ENCODE measurements at places on chromosomes 3 and 15.

DNA sequence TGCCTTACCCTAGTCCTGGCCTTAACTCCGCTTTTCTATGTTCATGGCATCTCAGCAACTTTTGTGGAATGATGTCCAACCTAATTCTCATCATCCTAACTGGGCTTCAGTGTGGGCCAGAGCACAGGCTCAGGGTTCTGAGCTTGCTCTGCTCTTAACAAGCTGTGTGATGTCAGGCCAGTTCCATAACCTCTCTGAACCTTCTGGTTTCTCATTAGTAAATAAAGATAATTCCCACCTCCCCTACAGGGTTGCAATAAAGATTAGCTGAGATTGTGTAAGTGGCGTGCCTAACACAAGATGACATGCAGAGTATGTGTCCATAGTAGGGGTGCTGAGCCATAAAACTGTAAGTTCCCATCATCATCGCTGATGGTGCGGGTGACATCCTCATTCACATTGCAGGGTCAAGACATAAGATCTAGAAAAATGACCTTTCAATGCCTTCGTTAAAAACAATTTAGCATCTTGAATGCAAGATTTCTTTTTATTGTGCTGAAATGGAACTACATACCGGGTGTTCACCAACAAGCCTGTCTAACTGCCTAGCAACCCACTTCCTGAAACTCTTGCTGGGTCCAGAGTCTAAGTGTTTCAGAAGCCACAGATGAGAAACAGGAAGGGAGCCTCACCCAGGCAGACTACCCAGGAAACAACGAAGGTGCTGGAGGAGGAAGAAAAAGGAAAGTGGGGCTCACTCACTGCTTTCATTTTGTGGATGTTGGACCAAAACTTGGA, 36.2 kb downstream of the CDCP1 start:
- no peak for DNase-seq

- DNase-seq: no peak
These were observed 65.9 kb upstream of the KLHL25 start for GRCh38 chr15:85860394-85861161.

- DNase-seq: no peak
These were observed 22.5 kb downstream of the ANXA2 start for GRCh38 chr15:60375306-60375705.

DNA sequence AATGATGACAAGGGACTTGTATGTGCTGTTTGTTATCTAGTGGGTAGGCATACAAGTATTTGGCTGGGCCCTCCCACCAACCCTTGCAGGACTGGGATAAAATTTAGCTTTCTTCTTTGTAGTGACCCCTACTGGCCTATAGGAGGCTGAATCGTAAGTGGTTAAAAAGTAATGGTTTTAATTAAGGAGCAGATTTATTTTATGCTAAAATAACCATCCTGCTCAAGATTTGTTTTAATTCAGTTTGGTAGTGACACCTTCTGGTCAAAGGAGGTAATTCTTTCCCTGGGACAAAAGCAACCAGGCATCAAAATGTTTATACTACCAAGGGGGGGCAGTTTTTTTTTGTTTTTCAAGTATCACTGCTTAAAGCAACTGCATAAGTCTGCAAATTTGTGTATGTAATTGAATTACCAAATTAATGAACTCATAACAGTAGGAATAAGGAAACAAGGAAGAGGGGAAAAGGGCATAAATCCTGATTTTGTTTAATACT, 70.7 kb downstream of the TOP2B start:
- peak; percentile 42 for DNase-seq

GRCh38 chr15:69244798-69245197, 53.9 kb upstream of the PAQR5 start:
- no peak for DNase-seq

DNA sequence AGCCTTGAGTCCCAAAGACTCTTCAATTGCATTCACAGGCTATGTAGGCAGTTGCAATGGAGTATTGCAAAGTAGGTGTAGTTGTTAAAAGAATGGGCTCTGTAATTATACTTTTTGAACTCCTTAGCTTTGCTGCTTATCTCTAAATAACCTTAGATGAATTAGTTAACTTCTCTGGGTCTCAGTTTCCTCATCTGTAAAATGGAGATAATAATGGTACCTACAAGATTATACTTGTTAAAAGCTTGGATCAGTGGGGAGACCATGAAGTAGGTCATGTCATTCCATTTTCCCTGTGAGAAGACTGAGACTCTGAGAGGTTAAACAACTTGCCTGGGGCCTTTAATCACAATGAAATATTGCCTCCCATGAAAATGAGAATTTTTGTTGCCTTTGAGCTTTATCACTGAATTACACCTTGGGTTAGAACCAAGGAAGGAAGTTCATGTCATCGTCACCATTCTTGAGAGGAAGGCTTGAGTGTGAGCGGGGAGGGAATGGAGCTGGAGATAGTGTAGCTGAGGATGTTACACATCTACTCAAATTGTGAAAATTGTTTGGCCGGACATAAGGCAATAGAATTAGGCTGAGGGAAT, 38.1 kb downstream of the CTDSPL start:
- no peak for DNase-seq

Measured in AG08396 (cell line).